ENCODE measurements at places on chromosomes 16 and 17. TPM values are rescaled to one million over a fixed set of nuclear protein-coding genes. Genes with fewer than 3 reads are reported as not detected.

GRCh38 chr17:14310605-14311004 is 9.7 kb downstream of the HS3ST3B1 start:
- DNase-seq: no peak

The ACLY gene
- 194 TPM for total RNA-seq

The SLFN11 gene
- total RNA-seq: not detected

The REXO5 gene
- total RNA-seq: 6.5 TPM

DNA sequence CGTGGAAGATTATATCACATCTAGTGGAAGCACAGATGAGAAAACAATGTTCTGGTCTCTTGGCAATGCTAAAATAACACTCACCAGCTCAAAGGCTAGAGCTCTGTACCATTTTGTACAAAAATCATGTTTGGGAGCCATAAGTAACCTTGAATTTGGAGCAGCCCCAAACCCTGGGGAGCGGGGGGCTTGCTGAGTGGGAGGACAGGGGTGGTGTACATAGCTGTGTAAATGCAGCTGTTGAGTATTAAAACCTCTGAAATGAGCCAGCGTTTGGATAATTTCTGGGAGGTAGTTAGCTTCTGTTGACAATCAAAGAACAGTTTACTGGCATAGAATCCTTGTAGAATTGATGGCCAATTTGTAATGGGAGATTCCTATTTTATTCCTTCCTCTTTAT is 4.3 kb downstream of the MYH8 start:
- no peak for DNase-seq
